CD4-positive, alpha-beta T cell treated with Interleukin-17A for 1 hour (primary cell): ENCODE measurements at places on chromosomes 1 and 21.

- peak; percentile 28 for DNase-seq
Measured at GRCh38 chr1:23343221-23344110, 618 bp downstream of the HNRNPR start.

- no peak for DNase-seq
Measured at GRCh38 chr1:192801451-192801850, 7.4 kb upstream of the RGS2 start.

DNA sequence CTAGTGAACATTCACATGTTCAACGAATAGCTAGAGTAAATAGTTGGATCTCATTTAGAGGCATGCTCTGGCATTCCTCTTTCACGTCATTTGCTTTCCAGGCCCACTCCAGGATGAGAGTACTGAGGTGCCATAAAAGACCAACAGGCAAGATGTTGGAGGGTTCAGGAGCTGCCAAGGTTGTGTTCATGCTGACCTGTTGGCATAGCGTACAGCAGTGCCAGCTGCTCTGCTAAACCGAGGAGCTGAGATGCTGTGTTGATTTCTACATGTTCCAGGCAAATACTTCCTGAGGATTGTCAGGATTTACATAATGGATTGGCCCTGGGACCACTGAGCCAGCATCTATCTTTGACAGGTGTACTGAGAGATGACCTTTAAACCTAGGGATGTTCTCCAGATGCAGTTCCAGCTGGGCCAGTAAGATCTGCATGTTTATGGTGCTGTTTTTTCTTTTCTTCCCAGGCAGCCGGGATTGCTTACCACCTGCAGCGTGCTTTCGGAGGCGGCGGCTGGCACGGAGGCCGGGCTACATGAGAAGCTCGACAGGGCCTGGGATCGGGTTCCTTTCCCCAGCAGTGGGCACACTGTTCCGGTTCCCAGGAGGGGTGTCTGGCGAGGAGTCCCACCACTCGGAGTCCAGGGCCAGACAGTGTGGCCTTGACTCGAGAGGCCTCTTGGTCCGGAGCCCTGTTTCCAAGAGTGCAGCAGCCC lies 66.9 kb downstream of the DISC1 start:
- DNase-seq: no peak

GRCh38 chr1:192831706-192832355 lies 23.0 kb downstream of the RGS2 start:
- no peak for DNase-seq

DNA sequence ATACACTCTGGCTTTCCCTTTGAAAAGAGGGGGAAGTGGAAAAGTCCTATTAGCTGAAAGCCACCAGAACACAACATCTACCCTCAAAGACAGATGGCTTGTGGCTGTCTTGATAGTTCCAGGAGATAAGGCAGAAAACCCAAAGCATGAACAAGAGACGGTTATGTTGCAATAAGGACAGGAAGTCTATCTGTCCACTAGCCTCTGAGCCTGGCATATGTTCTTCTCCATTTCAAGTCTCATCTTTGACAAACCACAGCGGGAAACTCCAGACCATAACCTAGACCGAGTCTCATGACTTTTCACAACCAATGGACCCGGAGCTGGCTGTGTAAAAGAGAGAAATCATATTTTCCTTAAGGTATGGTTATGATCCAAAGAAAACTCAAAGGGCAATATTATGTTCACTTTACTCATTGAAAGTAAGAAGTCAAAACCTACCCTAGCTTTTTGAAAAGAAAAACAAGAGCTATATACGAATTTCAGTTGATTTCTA lies 33.8 kb downstream of the DUSP10 start:
- DNase-seq: peak; percentile 84

GRCh38 chr1:213492161-213493041 lies 441.4 kb downstream of the RPS6KC1 start:
- DNase-seq: no peak

- DNase-seq: no peak
Measured at GRCh38 chr1:48681476-48682305, 95.0 kb downstream of the BEND5 start.

DNA sequence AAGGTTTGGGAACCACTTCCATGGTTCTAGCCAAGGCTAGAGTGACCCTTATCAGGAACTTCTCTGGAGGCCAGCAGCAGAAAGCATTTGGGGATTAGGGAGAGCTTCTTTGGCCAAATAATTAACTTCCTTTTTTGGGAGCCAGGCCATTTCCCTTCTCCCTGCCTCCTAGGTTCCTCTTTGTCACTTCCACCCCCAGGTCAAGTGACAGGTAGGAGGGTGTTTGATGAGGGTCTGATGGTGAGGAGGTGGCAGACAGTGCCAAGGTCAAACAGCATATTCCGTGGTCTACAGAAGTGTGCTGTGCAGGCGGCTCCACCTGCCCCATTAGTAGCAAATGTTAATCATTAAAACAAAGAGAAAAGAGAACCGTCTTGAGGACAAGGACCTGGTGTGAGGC lies 1.9 kb upstream of the KCNA10 start:
- no peak for DNase-seq

- DNase-seq: no peak
Measured at GRCh38 chr1:170318141-170318540, 172.4 kb downstream of the NTMT2 start.

GRCh38 chr21:26900980-26901379 lies 55.8 kb upstream of the ADAMTS1 start:
- DNase-seq: no peak

DNA sequence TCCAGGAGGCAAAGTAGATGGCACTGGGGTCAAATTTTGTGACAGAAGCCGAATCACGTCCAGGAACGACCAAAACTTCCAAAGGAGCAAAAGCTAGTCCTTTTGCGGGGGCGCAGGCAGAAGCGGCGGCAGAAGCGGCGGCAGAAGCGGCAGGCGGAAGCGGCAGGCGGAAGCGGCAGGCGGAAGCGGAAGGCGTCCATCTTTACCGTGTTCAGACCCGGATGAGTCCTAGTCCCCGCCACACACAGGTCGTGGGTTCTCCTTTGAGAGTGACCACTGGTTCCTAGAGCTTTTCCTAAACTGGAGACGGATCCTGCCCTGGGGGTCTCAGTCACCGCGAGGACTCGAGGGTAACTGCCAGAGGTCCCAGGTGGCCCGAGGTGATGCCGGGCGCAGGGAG lies 53.6 kb downstream of the POFUT2 start:
- no peak for DNase-seq

DNA sequence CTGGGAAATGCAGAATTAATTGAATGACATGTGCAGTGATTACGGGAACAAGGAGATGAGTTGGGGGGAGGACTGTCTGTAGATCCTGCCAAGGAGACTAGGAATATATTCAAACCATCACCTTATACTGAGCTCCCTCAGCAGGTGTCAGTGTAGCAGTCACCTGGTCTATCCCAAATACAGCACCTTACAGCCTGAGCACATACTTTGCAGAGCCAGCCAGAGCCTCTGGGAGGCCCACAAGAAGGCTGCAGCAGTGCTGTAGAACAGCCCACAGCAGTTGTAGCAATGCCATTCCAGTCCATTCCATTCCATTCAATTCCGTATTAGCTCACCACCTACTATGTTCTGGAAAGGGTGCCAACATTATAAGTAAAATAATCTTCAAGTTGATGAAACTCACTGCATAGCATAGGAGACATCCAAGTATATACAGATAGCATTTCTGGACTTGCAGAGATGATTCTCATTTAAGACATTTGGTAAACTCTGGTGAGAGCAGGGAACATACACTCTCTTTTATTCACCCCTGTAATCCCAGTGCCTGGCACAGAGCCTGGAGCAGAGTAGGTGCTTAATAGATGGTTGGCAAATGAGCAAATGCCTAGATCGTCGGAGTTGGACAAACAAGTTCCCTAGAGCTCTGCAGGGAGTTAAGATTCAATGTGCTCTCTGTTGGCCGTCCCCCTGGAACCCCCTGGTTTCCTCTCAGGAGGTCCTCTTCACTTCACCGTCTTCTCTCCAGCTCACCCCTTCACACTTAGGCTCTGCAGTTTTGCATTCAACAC lies 44.7 kb downstream of the KCNC4 start:
- DNase-seq: no peak

- DNase-seq: peak; percentile 64
Measured at GRCh38 chr1:160432371-160432786, 32.0 kb downstream of the VANGL2 start.

- no peak for DNase-seq
Measured at GRCh38 chr1:71986160-71986559, 296.2 kb downstream of the NEGR1 start.

DNA sequence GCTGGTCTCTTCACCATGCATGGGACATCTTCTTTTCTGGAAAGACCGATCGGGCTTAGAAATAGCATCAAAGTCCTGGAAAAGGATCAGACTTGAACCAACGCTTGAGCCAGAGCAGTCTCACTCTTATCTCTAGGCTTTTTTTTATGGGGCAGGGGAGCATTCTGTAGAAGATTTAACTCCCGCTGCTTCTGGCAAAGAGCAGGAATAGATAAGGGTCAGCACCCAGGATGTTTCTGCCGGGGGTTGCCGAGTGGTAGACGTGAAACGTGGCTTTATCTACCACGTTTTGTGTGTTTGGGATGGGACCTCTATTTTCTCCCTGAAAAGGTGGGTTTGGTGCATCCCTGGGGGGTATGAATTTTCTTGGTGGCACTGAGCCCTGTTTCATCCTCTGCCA lies 18.8 kb downstream of the SPSB1 start:
- DNase-seq: no peak

GRCh38 chr1:242447689-242448088 lies 76.8 kb downstream of the PLD5 start:
- DNase-seq: no peak

DNA sequence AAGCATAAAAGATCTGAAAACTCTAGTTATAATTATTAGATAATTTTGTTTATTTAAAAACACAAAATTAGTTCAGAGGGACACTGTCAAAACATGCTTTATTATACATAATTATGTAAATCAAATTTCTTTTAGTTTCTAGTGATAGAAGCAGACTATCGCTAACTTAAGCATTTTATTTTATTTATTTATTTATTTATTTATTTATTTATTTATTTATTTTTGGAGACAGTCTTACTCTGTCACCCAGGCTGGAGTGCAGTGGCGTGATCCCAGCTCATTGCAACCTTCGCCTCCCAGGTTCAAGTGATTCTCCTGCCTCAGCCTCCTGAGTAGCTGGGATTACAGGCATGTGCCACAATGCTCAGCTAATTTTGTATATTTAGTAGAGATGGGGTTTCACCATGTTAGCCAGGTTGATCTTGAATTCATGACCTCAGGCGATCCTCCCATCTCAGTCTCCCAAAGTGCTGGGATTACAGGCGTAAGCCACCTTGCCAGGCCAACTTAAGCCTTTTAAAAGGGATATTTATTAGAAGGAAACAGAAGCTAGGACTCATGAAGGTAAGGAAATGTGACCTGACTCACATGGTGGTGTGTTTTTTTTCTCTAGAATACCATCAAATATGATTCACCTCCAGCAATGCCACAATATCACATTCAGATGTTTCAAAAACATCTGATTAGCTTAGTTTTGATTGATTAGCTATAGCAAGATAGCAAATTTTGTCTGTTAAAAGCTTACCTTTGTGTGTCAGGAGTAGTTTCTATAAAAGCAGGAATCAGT lies 1357.4 kb upstream of the ADGRL4 start:
- no peak for DNase-seq
